SK-MEL-5 (cell line): ENCODE measurements at places on chromosomes 5 and 9. TPM values are rescaled to one million over a fixed set of nuclear protein-coding genes. Genes with fewer than 3 reads are reported as not detected.

DNA sequence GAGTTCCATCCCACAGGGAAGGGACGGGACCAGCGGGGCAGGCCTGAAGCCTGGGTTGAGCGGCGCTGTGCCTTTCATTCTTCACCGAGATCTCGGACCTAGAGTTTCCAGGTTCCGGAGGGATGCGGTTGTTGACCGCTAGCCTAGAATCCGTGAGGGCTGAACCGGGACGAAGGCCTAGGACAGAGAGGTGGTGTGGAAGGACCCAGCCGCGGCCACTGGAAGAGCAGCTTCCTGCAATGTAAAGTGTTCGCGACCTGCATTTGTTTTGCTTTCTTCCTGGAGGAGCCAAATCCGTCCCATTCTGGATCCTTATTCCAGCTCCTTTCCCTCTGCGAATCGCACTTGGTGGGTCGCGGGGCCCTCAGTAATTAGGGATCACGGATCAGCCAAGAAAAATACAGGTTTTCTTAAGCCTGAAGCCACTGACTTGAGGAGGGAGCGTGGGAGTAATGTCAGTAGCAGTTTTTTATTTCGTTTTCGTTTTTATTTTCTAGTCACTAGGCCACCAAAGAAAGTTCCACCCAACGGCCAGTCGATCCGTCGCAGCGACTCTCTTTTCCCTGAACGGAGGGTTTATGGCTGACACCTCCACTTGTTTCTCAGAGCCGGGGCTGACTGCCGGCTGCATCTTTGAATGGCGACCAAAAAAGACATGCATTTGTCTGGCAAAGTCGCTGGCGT is 48.6 kb downstream of the ANXA2R start:
- no peak for DNase-seq

- DNase-seq = no peak
Measured at GRCh38 chr5:27158171-27158570, 119.8 kb upstream of the CDH9 start.

DNA sequence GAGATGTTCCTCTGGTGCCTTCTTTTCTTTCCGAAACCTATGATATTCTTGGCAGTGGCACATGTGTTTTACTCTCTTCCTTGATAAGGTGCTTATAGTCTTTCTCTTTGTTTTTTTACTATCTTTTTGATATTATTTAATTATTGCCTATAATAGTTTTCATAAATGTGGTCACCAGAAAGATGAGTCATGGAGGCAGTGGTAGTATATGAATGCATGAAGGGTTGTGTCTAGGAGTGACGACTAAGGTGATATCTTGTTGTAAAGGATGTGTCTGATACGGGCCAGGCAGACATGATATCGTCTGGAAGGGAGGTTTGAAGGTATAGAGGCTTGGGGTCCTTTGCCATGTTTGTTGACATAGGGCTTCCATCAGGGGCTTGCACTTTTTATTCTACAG is 36.8 kb downstream of the SLC44A1 start:
- DNase-seq = no peak

- DNase-seq = no peak
Measured at GRCh38 chr9:126330536-126330935, 3.9 kb downstream of the MVB12B start.

GRCh38 chr5:57334475-57334874 is 148.1 kb downstream of the ACTBL2 start:
- DNase-seq = no peak

GRCh38 chr5:122816756-122817155 is 28.7 kb upstream of the SNX24 start:
- DNase-seq = no peak

GRCh38 chr5:68277431-68277830 is 61.9 kb downstream of the PIK3R1 start:
- DNase-seq = no peak

SELENOP gene
- 5.3 and 7.2 TPM in 2 replicates for total RNA-seq

PCDHA12 gene
- 0.08 and 0.19 TPM in 2 replicates for total RNA-seq

LVRN gene
- 0.16 TPM in 1 of 2 replicates, not detected in the other for total RNA-seq
